Caco-2 (cell line): ENCODE measurements at places on chromosomes 13 and 19.
A peak's percentile ranks its signal among the peaks of the same experiment; 100 is the strongest.

DNA sequence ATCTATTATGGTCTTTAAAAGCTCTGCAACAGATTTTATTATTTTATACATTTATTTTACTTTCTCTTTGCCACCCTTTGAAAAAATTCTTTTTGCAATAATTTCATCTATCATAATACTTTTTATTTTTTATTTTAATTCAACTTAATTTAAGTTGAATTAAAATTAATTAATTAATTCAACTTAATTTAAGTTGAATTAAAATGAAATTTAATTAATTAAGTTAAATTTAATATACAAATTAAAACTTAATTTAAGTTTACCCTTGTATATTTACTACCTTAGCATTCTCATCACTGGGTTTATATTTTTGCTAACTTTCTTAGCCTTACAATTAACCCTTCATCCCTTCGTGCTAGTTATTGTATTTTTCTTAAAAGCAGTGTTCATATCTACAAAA, 301.4 kb downstream of the SLITRK5 start:
- no peak for DNase-seq

DNA sequence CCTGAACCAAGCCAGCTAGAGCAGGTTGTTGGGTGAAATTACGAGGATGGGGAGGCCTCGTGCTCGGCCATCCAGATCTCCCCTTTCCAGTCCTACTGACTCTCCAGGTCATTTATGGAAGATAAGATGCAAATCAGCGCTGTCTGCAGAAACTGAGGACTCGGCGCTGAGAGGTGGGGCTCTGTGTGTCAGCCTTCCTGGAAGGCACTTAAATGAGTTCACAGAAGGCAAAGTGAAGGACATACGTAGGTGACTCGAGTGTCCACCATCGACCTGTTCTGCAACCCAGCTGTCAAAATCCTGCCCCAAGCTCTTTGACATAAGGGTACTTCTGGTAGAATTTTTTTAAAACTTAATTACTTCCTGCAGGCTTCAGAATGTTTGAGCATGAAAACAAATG, 86.4 kb downstream of the RAB20 start:
- DNase-seq: no peak

DNA sequence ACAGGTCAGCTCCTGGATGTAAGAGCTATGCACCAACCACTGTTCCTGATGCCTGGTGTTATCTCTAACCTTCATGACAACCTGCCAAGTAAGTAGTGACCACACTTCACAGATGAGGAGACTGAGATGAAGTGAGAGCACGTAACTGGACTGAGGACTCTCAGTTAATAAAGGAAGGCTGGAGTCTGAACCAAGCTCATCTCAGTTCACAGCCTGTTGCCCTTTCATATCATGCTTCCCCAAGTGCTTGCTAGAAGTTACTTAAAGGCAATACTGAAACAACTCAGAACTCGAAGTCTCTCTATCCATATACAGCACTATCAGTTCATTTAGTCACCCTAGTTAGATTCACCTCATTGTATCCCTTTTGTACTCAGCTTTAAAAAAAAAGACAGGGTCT, 119.7 kb downstream of the ABCC4 start:
- no peak for DNase-seq

GRCh38 chr19:5360003-5360780, 19.6 kb upstream of the PTPRS start:
- no peak for DNase-seq

GRCh38 chr13:42333613-42334328, 61.8 kb downstream of the AKAP11 start:
- DNase-seq: no peak

DNA sequence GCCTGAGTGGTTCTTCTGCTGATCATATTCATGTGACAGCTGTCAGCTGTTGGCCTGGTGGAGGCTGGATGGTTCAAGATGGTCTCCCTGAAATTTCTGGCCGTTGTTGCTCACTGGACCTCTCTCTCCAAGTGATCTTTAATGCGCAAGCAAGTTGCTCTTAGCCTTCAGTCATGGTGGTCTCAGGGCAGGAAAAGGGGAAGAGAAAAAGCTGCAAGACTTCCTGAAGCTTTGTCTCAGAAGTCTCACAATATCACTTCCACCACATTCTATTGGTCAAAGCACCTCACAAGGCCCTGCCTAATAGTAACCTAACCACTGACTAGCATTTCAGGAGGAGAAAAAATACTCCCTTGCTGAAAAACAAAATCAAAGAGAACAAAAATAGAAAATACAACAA, 1.6 kb upstream of the ZNF567 start:
- no peak for DNase-seq

GRCh38 chr19:48378194-48378570, 13.2 kb downstream of the KDELR1 start:
- no peak for DNase-seq

DNA sequence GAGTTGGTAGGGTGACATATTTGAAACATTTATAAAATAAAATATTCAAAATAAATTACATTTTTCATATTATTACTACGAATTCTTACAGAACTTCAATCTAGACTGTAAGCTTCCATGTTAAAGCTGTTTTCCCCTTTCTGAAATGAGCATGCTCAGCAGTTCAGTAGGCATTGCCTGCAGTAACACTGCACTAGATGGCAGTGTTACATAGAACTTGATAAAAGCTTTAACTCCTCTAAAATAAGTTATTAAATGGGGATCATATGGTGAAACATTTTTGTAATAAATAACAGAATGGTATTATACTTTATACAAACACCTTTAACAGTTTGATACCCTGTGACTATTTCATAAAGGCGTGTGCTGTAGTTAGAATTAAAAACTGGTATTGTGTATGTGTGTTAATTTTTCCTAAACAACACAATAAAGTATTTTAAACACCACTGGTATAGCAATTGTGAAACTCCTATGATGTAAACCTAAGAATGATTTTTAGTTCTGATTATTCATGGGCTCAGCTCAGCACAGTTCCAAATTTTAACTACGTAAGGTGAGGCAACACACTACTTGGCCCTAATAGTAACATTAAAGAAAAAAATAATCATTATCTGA, 11.6 kb upstream of the GPR18 start:
- DNase-seq: no peak

- no peak for DNase-seq
Measured at GRCh38 chr13:68888832-68889231, 1218.8 kb upstream of the ATXN8OS start.

DNA sequence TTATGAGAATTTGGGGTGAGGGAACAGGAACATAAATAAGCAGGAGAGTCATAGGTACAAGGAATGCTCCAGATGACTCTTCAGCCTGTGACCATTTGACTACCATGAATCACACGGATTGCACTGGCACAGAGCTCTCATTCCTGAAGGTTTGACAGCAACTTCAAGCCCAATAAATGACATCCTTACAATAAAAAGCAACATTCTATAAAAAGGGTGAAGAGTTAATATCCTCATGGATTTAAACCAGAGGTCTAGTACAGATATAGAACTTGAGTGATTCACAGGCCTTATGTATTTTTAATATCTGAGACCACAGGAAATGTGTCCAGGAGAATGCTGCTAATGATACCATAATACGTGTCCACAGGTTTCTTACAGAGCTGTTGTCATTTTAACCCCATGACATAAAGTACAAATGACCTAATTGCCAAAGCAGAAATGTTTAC, 158.1 kb downstream of the IRS2 start:
- no peak for DNase-seq

- DNase-seq: no peak
Measured at GRCh38 chr13:109875746-109876145, 89.4 kb upstream of the IRS2 start.

GRCh38 chr13:102012299-102013293, 389.3 kb downstream of the FGF14 start:
- DNase-seq: no peak

GRCh38 chr13:24148414-24149235, 11.9 kb upstream of the SPATA13 start:
- peak; percentile 56 for DNase-seq

- DNase-seq: no peak
Measured at GRCh38 chr13:31794452-31794851, 55.1 kb downstream of the RXFP2 start.

GRCh38 chr13:95388420-95389079, 87.3 kb upstream of the ABCC4 start:
- DNase-seq: no peak

DNA sequence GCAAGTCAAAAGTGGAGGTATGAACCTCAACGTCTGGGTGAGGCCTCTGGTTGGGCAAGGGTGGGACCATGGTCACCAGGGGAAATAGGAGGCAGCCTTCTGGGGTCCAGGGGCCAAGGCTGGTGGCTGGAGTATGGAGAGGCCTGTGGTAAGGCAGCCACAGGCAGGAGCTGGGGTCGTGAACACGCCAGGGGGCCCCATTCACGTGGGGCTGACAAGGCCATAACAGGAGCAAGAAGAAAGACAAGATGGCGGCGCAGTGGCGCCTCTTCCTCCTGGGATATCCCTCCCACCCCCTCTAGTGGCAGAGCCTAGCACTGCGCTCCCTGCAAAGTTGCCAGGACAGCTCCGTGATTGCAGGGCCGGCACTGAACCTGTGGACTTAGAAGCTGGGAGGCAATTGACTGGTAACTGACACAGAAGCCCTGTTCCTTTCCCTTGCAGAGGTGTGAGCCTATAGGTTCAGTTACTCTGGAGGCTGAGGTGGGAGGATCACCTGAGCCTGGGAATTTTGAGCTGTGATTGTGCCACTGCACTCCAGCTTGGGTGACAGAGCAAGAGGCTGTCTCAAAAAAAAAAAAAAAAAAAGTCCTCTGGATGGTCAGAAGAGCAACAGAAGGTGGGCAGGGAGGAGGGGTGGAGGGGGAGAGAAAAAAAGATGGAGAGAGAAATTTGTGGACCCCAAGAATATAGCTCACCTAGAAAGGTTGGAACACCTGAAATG, 19.7 kb upstream of the EDDM13 start:
- peak; percentile 82 for DNase-seq

DNA sequence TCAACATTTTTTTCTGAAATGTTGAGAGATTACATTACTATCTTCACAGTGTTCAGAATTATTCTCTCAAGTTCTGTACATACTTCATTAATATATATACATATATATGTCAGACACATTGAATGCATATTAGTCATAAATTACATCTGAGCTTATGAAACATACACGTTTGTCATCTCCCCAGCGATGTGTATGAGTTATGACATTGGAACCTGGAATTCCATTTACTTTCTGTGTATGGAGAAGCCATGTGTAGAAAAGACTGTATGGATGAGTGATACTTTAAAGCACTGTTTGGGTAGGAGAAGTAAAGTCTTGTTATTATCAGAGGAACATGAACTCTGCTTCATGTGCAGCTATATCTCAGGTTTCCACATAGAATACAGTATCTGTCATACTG, 167.2 kb downstream of the FGF14 start:
- no peak for DNase-seq

- DNase-seq: peak; percentile 69
Measured at GRCh38 chr13:24671386-24672113, 8.7 kb upstream of the ATP12A start.

- no peak for DNase-seq
Measured at GRCh38 chr13:46372071-46372470, 15.0 kb downstream of the RUBCNL start.

DNA sequence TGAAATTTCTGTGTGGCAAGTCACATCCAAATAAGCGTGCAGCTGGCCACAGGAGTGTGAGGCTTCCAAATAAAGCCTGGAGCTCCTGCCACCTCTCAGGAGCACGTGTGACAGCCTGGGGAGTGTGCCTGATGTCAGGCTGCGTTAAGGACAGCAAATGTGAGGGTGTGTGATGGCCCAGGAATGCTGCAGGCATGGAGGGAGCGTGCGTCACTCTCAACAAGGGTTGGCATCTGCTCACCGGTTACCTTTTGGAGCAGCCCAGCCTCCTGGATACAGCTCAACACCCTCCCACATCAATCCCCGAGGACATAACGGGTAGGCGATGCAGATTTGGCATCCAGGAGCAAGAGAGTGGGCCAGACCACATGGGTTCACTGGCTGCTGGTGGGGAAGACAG, 19.0 kb downstream of the NUMBL start:
- DNase-seq: no peak

- no peak for DNase-seq
Measured at GRCh38 chr19:17618936-17619335, 63.5 kb downstream of the COLGALT1 start.

- DNase-seq: no peak
Measured at GRCh38 chr13:73387318-73387717, 328.5 kb downstream of the KLF5 start.

DNA sequence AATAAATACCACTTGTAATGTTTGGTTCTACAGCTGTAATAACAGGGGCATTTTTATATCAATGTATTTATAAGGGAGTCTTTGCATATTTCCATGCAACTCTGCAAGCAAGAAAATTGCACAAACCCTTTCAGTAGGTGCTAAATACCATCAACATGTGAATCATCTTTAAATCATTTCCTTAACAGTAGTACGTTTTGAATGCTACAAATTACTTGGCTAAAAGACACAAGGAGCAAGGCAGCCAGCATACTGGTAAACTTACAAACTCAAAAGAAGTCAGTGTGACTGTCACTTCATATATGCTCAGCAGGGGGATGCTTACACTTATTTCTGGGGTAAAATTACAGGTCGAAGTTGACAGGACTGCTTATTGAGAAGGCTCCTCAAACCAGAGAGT, 402.4 kb downstream of the EFNB2 start:
- no peak for DNase-seq

- no peak for DNase-seq
Measured at GRCh38 chr13:51020600-51020999, 90.5 kb downstream of the C13orf42 start.
